Smooth muscle cell of the coronary artery (primary cell): ENCODE measurements at places on chromosomes 1 and 21. TPM values are rescaled to one million over a fixed set of nuclear protein-coding genes. Genes with fewer than 3 reads are reported as not detected.

Gene TNN
- total RNA-seq = not detected in 2 replicates

Gene OLIG1
- total RNA-seq = not detected in 2 replicates

Gene OR10Z1
- total RNA-seq = not detected in 2 replicates

Gene S100B
- total RNA-seq = 0.38 and 0.59 TPM in 2 replicates

Gene COL24A1
- 0.12 and 0.15 TPM in 2 replicates for total RNA-seq

Gene S100A9
- total RNA-seq = not detected in 2 replicates

Gene ELAPOR1
- total RNA-seq = 0.23 TPM in 2 replicates

Gene MAEL
- not detected in 2 replicates for total RNA-seq

Gene CD48
- total RNA-seq = not detected in 2 replicates

Gene LORICRIN
- total RNA-seq = not detected in 2 replicates

Gene PTPN7
- not detected in 2 replicates for total RNA-seq

Gene DAB1
- total RNA-seq = 0.23 TPM in 1 of 2 replicates, not detected in the other

Gene NCMAP
- not detected in 2 replicates for total RNA-seq

Gene FCRL6
- total RNA-seq = not detected in 2 replicates

Gene NTNG1
- 0.08 and 17.3 TPM in 2 replicates for total RNA-seq
